ENCODE measurements at places on chromosomes 11 and 22.

- no peak for DNase-seq
These were observed 86.4 kb downstream of the GDPD4 start for GRCh38 chr11:77215106-77215505.

DNA sequence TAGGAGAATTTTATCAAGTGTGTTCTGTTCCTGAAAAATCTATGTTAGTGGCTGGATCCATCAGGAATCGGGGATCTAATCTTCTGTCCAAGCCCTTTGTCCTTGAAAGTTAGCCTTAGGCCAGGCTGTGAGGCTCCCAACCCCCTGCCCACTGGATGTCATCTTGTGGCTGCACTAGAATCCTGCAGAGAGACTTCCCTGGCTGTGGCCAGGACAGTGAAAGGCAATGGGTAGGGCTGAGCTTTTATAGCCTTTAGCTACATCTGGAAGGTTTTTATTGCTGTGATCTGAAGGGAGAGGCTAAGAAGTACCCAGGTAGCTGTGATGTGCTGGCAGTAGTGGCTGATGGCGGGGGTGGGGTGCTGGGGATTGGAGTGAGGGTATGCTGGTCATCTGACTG, 2.1 kb downstream of the OAF start:
- no peak for DNase-seq

- no peak for DNase-seq
These were observed 48.5 kb upstream of the PRODH start for GRCh38 chr22:18984564-18984963.

- no peak for DNase-seq
These were observed 224.8 kb upstream of the RAG2 start for GRCh38 chr11:36822829-36823228.

DNA sequence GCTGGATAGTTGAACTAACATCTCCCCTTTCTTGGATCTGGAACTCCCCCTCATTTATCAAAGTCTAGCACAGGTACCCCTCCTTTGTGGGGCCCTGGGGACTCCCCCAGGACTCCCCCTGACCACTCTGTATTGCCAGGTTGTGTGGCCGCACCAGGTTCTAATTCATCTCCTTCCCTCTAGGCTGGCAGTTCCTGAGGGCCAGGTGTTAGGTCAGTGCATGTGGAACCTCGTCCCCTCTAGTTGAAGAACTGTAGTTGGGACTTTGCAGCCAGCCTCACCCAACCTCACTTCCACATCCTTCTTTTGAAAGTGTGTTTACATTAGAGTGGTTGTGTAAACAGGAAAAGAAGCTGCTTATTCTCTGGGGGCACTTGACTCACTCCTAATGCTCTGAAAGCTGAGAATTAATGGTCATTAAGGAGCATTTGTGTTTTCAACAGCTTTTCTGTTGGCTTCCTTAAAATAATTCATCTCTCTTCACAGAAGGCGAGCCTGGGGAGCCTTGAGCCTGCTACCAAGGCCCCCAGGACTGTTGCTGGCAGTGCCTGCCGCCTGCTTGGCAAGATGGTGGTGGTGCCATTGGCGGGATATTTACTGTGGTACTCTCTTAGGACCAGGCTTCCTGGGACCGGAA, 11.8 kb downstream of the UPB1 start:
- no peak for DNase-seq

DNA sequence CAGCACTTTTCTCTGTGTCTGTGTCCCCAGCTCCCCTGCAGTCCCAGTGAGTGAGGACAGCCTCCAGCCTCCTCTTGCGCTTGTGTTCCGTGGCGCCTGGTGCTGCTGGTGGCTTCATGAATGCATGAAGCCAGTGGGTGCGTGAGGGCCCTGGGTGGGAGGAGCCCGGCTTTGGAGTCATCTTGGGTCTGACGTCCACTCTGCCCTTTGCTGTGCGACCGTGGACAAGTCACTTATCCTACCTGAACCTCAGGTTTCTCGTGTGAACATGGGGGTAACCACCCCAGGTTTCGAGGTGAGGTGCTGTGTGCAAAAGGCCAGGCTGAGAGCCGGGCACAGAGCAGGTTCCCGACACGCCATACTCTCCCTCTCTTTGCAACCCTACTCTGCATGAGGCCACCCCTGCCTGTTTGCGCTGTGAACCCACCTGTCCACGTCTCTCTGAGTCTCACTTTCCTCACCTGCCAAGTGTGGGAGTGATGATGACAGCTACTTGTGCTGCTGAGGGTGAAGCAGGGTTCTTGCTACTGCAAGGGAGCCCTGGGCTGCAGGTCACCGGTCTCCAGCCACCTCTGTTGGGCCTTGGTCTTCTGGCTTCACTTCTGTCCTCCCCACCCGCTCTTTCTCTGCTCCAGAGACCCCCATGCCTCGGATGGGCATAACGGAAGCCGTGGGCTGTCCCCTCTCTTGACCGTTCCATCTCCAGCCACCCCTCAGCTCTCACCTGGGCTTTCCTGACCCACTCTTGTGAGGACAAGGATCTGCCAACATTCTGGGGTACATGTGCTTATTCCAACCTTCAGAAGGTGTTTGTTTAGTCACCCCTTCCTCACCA, 537.6 kb downstream of the TBC1D22A start:
- DNase-seq, result no peak

DNA sequence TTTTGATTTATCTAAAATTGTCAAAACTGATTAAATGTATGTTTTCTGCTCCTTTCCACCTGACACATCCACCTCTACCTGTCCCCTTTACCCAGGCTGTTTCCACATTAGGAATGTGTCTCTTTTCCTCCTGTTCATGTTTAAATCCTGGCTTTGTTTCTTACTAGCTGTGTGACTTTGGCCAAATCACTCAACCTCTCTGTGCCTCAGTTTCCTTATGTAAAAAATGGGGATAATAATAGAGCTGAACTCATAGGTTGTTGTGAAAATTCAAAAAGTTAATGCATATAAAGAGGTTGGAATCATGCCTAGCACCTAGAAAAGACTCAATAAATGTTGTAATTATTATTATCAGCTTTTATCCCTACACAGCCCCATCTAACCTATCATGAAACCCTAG, 136.8 kb downstream of the NXPE2 start:
- no peak for DNase-seq

DNA sequence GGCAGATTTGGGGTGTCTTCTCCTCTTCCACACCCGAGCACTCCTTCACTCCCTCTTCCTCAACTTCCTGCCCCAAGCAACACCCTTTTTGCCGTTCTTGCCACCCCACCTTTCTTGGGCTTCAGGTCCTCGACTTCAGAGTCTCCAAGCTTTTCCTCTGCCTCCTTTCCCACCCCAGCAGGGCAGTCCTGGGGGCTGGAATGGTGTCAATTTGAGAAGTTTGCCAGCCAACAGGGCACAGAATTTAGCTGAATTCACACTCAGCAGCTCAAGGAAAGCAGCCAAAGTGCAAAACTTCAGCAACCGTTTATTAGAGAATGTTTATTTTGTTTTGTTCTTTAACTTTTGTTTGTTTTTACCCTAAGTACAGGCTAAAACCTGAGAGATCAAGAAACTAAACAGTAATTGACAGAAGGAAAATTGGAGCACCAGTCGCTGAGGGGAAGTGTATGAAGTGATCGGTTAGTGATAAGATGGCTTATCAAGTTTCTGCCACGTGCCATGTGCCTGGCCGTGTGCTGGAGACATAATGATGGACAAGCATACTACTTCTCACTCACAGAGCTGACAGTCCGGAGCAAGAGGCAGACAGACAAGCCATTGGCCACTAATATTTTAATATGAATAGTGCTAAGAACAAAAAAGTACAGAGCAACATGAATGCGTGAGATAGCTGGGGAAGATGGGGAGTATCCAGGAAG, 44.4 kb downstream of the AHNAK start:
- DNase-seq, result no peak

DNA sequence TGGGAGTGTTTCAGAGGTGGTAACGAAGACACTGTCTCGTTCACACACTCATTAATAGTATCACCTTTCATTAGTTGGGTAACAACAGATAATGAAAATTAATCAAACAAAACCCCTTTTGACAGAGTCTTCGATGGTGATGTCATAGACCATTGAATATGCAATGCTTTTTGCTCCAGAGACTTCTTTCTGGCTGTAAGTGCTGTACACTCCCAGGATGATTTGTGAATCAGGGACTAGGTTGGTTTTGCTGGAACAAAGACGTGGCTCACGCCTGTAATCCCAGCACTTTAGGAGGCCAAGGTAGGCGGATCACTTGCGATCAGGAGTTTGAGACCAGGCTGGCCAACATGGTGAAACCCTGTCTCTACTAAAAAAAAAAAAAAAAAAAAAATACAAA, 9.5 kb upstream of the RASSF10 start:
- no peak for DNase-seq

- no peak for DNase-seq
These were observed 47.7 kb downstream of the CWC15 start for GRCh38 chr11:94925422-94926270.

DNA sequence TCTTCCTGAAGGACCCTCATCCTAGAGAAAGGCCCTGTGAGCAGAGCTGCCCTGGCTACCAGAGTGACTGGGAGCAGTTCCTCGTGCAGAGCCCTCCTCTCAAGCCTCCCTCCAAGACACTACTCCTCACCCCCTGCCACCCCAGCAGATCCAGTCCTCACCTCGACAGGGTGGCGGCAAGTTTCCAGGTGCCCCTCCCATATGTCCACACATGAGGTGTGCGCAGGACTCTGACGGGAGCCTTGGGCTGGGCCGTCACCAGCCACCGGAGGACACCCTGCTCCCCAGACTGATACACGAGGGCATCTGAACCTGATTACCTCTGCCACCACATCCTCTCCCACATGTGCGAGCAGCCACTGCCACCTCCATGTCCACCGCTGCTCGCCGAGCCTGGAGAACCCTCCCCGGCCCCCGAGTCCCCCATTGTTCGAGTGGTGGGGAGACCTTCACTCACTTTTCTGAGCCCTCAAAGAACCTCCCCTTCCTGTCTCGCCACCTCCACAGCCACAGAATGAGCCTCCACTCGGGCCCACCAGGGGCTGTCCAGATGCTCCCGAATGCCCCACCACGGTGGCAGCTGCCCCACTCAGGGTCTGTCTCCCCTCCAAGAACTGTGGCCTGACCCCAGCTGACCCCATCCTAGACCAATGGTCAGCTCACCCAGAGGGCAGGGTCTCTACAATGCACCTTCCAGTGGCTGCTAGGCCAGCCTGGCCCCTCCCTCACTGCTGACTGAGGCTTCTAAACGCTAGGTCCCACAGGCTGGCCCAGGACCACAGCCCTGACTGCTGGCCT, 62.5 kb downstream of the DGCR2 start:
- no peak for DNase-seq

DNA sequence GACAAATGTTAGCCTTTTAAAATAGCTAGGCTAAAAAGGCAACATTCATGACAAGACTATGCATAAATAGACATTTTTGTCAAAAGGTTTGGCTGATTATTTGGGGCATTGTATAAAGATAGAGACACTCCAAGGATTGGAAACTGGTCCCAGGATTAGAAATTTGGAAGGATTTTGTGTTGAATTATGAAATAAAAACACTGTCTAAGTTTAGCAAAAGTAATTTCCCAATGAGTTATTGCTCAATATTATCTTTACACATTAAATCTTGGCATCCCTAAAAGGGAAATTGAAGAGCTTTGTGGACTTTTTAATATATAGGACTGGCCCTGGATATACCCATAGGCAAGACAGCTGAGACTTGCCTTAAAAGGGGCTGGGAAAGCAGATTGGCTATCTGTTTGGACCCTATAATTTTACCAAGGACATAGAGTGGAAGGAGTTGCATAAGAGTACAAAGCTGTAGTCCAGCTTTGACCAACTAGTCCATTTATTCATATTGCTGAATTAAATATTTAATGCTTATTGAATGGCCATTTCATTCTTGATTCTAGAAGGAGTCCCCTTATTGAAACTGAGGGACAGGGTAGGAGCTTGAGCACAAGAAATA, 382.7 kb downstream of the METTL15 start:
- no peak for DNase-seq

GRCh38 chr22:47171441-47172221, 409.2 kb downstream of the TBC1D22A start:
- no peak for DNase-seq

DNA sequence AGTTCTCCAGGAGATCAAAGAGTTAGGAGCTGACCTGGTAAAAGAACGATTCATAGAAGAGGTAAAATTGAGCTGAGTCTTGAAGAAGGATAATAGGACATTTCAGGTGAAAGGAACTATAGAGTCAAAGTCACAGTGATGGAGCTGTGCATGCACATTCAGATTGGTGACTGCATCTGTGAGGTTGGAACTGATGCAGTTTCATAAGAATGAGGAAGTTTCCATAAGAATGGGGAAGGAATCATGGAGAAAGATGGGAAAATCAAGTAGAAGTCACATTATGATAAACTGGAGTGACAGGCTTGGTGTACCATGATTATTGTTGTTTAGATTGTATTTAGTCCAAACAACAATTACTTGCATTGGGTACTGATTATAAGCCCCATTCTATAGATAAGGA, 232.2 kb downstream of the FAM76B start:
- DNase-seq, result no peak

- DNase-seq, result no peak
These were observed 7.2 kb downstream of the RPL27A start for GRCh38 chr11:8689726-8690255.

GRCh38 chr11:126452241-126453101, 97.0 kb downstream of the ST3GAL4 start:
- DNase-seq, result no peak

GRCh38 chr11:118353084-118353710, 6.2 kb upstream of the UBE4A start:
- DNase-seq, result no peak

GRCh38 chr11:111514216-111515031, at the start of gene HOATZ:
TSS of gene HOATZ (plus strand) at chr11:111514778. CDS start at chr11:111514785, 7 bp downstream.
- no peak for DNase-seq

GRCh38 chr22:41968601-41969000, 642 bp upstream of the SEPTIN3 start:
- no peak for DNase-seq

Measured in stimulated activated naive B cell treated with anti-CD40 and anti-IgM and Interleukin-4, amounts not matched to agents 10 μg/mL and 1 μg/mL and 100 μg/mL, for 72 hours (primary cell).